H9 (cell line): ENCODE measurements at places on chromosomes 4 and X.
A peak's percentile ranks its signal among the peaks of the same experiment; 100 is the strongest.

DNA sequence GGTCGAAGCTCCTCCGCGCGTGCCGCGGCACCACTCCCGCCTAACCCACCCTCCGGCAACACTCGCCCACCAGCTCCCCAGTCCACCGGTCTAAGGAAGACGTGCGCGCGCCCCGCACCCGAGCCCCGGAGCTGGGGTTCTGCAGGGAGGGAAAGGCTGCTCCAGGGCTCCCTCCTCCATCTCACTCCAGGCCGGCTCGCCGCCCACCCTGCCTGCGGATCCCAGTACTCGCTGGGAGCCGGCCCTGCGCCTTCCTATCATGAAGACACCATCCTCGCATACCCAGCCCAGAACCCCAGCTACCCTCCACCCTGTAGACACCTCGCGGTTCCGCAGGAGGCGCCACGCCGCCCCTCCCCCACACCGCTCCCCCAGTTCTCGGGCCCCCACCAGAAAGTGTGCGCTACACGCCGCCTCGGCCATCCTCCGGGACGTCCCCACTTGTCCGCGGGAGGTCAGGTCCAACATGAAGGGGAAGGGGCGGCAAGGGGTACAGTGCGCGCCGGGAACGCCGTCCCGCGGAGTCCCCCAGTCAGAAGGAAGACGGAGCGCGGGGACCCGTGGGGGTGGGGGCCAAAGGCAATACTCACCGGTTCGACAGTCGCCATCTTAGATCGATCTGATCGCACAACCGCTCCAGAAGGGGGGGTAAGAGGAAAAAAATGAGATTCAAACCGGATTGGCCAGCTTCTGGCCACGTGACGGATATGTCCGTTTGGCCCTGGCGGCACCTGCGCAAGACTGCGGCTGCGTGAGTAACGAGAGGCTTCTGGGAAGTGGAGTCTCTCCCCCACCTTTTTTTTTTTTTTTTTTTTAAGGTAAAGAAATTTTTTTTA is at the start of gene EIF4E:
Gene EIF4E (minus strand): TSS at position 629 of the 836 bp plus-strand sequence. CDS start 21 bp downstream, at position 608.
- peak; percentile 98 for DNase-seq

GRCh38 chrX:107656978-107657377 is 28.7 kb downstream of the PRPS1 start:
- no peak for DNase-seq

- no peak for DNase-seq
Measured at GRCh38 chr4:133594390-133595207, 445.5 kb downstream of the PCDH10 start.

- DNase-seq: no peak
Measured at GRCh38 chr4:183544109-183544508, 39.3 kb downstream of the ING2 start.

DNA sequence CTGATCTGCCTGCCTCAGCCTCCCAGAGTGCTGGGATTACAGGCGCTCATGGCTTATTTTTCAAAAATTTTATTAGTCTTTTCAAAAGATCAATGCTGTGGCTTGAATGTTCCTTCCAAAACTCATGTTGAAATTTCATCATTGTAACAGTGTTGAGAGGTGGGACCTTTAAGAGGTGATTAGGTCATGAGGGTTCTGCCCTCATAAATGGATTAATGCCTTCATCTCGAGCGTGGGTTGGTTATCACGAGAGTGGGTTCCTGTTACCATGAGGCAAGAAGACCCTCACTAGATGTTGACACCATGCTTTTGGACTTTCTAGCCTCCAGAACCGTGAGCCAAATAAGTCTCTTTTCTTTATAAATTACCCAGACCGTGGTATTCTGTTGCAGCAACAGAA is 30.3 kb downstream of the EIF2S3 start:
- DNase-seq: no peak

DNA sequence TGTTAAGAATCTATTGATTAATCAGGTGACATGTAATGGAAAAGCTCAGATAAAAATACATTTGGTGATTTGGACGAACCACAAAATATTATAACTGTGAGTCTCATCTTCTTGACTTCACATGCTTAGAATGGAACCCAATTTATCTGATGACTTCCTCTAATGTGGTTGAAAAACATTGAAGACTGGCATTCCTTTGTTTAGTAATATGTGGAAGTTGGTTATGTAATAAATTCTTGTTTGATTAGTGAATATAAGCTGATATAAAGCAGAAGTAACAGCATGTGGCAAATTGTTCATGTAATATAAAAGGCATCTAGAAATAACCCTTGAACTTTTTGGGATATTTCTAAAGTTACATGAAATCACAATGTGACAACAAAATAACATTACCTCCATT is 9.7 kb downstream of the GIMD1 start:
- no peak for DNase-seq

DNA sequence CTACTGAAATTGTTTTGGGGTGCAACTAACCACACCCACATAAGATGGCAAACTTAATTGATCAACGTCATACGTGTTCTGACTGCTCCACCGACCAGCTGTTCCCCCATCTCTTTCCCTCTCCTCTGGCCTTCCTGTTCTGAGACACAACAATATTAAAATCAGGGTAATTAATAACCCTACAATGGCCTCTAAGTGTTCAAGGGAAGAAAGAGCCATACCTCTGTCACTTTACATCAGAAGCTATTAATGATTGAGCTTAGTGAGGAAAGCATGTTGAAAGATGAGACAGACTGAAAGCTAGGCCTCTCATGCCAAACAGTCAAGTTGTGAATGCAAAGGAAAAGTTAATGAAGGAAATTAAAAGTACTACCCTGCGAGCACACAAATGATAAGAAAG is 173.9 kb upstream of the FTHL17 start:
- DNase-seq: no peak

- peak; percentile 64 for DNase-seq
Measured at GRCh38 chrX:17590892-17591740, 146.2 kb upstream of the SCML1 start.

GRCh38 chr4:153341575-153342090 is 2.9 kb upstream of the MND1 start:
- no peak for DNase-seq

DNA sequence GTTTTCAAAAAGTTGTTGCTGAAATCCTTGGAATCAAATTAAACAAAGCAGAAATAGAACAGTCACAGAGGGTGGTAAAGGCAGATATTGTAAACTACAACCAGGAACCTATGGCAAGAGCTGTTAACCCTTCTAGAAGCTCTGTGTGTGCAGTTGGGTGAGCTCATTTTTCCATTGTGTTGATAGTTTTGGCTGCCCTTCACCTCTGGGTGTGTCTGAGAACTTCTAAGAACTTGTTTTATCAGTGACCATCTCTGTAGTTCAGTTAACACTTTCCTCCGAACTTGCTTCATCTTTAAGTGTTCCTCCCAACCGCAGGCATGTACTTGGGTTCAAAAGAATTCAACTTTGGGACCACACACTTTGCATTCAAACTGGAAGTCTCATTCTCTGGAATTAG is 32.7 kb downstream of the RBMX start:
- no peak for DNase-seq

GRCh38 chr4:155929833-155930232 is 23.8 kb downstream of the CTSO start:
- no peak for DNase-seq

GRCh38 chr4:185638548-185639301 is 103.4 kb upstream of the PDLIM3 start:
- DNase-seq: peak; percentile 39

- DNase-seq: no peak
Measured at GRCh38 chr4:78599931-78600375, 48.4 kb downstream of the ANXA3 start.

DNA sequence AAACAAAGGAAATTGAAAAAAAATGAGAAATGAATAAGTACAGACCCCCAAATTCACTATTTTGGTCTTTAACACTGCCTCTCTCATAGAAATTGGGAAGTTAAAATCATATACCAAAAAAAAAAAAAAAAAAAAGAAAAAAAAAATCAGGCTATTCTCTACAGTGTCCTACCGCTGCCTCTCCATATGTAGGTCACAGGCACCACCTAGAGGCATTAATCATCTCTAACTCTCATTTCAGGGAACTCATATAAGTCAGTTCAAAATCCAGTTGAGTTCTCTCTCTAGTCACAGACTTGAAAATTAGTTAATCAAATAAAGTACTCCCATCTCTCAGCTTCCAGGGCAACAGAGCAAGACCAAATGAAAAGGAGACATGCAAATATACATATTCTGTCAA is 47.9 kb downstream of the COX18 start:
- DNase-seq: no peak

- no peak for DNase-seq
Measured at GRCh38 chr4:26496207-26496783, 6.0 kb upstream of the CCKAR start.

GRCh38 chr4:169266081-169266480 is 4.7 kb downstream of the SH3RF1 start:
- no peak for DNase-seq

DNA sequence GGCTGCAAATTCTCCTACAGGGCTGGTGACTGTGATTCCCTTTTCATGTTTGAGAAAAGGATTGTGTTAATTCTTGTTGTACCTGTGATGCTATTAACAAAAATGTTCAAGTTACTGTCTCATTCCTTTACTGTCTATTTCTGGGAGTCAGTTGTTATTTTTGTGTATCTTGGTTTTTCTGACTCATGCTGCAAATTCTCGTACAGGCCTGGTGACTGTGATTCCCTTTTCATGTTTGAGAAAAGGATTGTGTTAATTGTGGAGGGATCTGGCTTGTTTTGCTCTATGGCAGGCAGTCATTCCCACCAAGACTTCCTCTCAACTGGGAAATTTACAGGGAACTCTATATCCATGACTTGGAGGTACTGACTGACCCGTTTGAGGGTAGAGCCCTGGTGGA is 693.4 kb upstream of the INTU start:
- no peak for DNase-seq

- DNase-seq: no peak
Measured at GRCh38 chr4:16294455-16294854, 68.2 kb upstream of the TAPT1 start.

DNA sequence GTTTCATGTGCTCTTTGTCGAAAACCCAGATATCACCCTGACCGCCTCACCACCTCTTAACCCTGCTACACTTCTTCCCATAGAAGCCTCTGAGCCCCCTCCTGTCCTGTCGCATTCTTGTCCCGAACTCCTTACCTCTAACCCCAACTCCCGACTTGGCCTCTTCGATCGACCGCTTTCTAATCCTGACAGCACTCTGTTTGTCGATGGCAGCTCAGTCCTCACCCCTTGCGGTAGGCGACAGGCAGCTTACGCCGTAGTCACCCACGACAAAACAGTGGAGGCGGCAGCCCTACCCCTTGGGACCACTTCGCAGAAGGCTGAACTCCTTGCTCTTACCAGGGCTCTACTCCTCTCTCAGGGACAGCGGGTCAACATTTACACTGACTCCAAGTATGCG is 961.7 kb downstream of the RPA4 start:
- DNase-seq: no peak

- peak; percentile 38 for DNase-seq
Measured at GRCh38 chrX:40012039-40012867, 85.5 kb downstream of the BCOR start.

GRCh38 chr4:165359506-165359905 is 19.3 kb upstream of the CPE start:
- DNase-seq: no peak

- DNase-seq: no peak
Measured at GRCh38 chrX:2226182-2226581, 274.6 kb downstream of the DHRSX start.

DNA sequence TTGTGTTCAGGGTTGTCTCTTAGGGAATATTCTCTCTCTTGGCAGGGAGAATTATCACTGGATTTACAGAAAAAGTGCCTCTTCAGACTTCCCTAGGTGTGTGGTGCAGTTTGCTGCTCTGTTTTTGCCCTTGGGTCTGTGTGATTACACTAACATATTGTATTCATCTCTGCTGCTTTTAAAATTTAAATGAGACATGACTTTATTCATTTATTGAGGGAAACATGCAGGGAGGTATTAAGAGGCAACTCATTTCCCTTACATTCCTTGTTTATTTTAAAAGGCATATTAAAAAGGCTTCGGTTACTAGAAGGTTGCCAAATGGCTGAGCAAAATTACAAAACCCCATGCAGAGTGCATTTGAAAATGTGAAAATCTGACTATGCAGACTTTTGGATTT is 135.1 kb upstream of the GEMIN8 start:
- DNase-seq: no peak

DNA sequence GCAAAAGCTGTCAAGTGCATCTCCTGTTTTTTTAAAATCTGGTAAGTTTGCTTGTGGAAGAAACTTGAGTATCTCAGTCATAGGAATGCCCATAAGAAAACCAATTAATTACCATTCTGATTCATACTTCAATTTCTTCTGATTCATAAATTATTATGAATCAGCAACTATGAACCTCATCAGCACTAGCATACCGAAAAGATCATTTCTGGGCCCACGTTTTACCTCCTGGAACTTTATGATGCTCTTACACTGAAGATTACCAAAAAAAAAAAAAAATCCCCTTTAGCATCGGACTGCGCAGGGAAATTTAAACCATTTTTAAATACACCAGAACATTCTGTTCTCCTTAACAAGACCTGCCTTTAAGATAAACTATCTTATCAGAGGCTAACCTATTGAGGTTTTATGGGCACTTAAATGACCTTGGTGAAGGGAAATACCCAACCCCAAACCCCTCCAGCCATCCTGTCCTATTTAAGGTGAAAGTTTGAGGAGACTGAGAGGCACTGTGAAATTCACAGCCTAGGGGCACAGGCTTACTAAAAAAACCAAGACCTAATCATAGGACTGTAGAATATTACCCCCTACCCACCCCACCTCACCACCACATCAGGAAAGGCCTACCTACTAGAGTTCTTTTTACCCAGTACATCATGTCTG is 38.2 kb upstream of the ABCG2 start:
- no peak for DNase-seq

DNA sequence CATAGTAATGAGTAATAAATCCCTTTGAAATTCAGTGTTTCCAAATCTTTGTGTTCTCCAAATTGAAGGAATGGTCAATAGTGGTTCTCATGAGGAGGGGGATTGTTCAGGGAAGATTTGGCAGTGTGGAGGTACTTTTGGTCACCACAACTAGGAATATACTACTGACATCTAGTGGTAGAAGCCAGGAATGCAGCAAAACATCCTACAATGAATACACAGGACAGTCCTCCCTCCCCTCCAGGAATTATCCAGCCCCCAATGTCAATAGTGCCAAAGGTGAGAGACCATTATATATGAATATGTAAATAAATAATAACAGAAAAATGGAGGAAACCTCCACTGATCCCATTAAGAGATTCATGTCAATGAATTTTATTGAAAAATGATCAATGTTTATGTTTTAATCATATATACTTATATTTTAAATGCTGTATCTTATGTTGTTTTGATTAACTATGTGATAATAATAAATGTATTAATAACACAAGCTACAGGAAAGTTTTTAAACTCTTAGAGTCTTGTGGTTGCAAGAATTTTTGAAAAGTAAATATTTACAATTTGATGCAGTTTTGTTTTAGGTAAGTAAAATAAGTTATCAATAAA is 14.4 kb upstream of the FAM9A start:
- no peak for DNase-seq

- no peak for DNase-seq
Measured at GRCh38 chrX:71095033-71095432, 618 bp upstream of the FOXO4 start.
